Fibroblast of lung (primary cell): ENCODE measurements at places on chromosomes 11 and 22.

- no peak for DNase-seq
Measured at GRCh38 chr22:26442086-26442756, 13.2 kb downstream of the ASPHD2 start.

GRCh38 chr11:132636523-132636922 is 895.8 kb downstream of the OPCML start:
- no peak for DNase-seq

GRCh38 chr11:24406389-24406788 is 90.5 kb upstream of the LUZP2 start:
- no peak for DNase-seq

GRCh38 chr11:102810950-102811660 is 13.1 kb upstream of the MMP1 start:
- DNase-seq, result peak; percentile 35

DNA sequence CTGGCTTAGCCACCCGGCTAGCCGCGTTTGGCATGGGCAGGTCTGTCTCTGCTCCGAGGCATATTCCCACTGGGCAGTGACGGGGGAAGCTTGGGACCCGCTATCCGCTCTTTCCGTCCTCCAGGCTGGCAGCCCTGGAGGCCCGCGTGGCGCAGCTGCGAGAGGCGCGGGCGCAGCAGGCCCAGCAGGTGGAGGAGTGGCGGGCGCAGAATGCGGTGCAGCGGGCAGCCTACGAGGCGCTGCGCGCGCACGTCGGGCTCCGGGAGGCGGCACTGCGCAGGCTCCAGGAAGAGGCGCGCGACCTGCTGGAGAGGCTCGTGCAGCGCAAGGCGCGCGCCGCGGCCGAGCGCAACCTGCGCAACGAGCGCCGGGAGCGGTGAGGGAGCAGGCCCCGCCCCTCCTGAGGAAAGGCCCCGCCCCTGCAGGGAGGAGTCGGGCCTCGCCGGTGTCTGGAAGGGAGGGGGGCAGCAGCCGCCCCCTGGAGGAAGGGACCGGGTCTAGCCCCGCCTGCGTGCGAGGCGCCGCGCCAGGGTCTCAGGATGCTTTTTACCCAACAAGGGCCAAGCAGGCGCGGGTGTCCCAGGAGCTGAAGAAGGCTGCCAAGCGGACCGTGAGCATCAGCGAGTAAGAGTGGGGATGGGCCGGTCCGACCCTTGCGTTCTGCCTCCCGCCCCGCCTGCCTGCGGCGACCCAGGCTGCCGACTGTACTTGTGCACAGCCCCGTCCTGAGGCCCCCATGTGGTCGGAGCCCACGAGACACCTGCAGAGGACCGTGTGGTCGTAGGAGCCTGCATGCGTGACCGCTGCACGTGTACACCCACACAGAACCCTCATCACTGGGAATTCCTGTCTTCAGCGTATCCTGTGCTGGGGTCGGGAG is 7.9 kb downstream of the ATG16L2 start:
- peak; percentile 85 for DNase-seq

DNA sequence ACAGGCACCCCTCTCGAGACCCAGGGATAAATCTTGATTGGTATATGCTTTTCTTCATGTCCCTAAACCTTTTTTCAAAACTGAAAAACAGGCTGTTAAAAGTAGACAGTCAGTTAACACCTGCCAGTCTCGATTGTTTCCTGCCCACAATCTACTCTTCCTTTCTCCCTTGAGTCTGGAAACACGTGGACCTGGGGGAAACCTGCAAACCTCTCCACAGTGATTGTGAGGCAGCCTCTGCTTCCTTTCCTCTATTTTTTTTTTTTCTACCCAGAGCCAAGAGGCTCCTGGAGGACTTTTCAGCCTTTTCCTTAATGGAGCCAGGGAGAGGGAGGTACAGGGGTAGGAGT is 69.4 kb upstream of the CLMP start:
- DNase-seq, result no peak

DNA sequence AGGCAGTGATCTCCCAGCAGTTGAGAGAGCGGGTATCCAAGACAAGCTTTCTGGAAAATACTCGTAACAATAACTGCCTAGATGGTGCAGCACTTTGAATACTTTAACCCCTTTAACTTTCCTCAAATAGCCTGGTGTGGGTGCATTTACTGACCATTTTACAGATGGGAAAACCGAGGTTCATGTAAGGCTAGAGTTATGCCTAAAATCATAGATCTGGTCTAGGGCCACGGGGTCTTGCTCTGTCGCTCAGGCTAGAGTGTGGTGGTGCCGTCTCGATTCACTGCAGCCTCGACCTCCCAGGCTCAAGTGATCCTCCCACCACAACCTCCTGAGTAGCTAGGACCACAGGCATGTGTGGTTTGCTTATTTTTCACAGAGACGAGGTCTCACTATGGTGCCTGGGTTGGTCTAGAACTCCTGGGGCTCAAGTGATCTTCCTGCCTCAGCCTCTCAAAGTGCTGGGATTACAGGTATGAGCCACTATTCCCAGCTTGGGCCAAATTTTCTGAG is 269.2 kb upstream of the SYN3 start:
- no peak for DNase-seq

- no peak for DNase-seq
Measured at GRCh38 chr11:28631148-28631547, 523.0 kb downstream of the METTL15 start.

- peak; percentile 39 for DNase-seq
Measured at GRCh38 chr22:21082248-21082647, 36.5 kb downstream of the LRRC74B start.
